ENCODE measurements at places on chromosomes 6 and 20.

- no peak for DNase-seq
Observed at GRCh38 chr6:163036160-163036645, 308.4 kb downstream of the PACRG start.

DNA sequence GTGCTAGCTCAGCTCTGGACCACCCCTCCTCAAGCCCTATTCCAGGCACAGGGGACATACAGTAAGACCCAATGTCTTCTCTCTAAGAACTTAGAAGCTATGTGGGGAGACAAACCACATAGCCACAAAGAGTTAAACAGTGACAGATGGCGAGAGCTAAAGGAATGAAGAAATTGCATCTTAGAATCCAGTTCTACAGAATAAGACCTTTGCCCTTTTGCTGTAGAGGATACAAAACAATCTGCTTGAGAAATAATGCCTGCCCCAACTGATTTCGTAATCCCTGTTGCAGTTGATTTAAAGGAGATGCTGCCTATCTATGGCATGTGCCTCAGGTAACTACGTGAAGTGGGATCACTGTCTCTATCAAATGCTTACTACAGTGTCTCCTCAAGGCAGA, 31.2 kb downstream of the TNFRSF21 start:
- no peak for DNase-seq

GRCh38 chr20:53019464-53019863, 47.3 kb downstream of the TSHZ2 start:
- DNase-seq, result no peak

- DNase-seq, result no peak
Observed at GRCh38 chr6:112478036-112478435, 130.9 kb downstream of the RFPL4B start.

GRCh38 chr6:142075516-142076101, 57.1 kb upstream of the GJE1 start:
- DNase-seq, result no peak

- DNase-seq, result no peak
Observed at GRCh38 chr20:32621891-32622584, 36.9 kb upstream of the NOL4L start.

GRCh38 chr6:155400654-155400965, 55.0 kb downstream of the NOX3 start:
- no peak for DNase-seq

DNA sequence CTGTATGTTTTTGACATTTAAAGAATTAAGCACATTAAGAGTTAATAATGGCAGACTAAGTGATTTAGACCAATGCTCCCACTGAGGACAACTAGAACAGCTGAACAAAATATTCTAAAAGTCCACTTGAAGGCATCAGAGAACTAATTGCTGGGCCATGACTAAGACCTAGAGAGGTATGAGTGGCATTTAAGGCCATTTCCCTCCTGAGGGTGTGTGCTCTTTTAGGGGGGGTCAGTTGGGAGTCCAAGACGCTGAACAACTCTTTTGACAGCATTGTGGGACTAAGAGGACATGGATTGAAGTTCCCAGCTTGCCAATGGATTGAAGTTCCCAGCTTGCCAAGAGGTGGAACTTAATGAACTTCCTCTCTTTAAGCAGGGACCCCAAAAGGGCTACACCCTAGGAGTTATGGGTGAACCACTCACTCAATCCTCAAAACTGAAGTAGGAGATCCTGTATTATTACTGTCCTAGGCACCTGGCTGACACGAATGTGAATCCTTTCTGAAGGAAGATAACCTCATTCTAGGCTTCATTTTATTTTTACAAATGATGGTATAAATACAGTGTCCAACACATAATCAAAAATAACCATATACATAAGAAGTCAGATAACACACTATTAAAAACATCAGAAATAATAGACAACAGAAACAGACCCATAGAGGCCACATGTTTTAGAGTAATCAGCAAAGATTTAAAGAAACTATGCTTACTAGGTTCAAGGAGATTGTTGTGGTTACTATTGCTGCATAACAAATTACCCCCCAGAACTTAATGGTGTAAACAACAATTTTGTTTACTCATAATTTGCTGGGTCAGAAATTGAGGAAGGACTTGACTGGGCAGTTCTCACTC, 175.1 kb downstream of the VEGFA start:
- DNase-seq, result no peak

DNA sequence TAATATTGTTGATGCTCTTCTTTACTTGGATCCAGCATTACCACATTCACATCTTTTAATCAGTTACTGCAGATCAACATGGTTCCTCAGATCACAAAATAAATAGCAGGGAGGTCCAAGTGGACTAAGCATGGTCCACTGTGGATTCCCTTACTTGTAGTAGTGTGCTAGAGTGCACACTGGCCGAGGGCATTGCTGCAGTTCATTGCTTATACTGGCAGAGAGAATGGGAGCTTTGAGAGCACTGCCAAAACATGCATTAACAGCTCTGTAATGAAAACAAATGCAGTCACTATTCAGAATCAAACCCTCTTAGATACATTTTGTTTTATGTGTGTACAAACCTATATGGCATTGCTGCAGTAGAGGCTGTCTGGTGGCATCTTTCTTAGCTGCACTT, 471.5 kb downstream of the CD109 start:
- DNase-seq, result no peak

DNA sequence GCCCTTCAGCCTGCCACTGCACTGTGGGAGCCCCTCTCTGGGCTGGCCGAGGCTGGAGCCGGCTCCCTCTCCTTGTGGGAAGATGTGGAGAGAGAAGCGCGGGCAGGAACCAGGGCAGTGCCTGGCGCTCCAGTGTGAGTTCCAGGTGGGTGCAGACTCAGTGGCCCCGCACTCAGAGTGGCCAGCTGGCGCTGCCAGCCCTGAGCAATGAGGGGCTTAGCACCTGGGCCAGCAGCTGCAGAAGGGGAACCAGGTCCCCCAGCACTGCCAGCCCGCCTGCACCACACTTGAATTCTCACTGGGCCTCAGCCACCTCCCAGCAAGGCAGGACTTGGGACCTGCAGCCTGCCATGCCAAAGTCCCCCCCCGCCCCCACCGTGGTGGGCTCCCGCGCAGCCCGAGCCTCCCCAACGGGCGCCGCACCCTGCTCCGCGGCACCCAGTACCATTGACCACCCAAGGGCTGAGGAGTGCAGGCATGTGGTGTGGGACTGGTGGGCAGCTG, 205.9 kb downstream of the CLVS2 start:
- DNase-seq, result no peak

GRCh38 chr6:104579310-104579863, 280.3 kb downstream of the HACE1 start:
- no peak for DNase-seq

DNA sequence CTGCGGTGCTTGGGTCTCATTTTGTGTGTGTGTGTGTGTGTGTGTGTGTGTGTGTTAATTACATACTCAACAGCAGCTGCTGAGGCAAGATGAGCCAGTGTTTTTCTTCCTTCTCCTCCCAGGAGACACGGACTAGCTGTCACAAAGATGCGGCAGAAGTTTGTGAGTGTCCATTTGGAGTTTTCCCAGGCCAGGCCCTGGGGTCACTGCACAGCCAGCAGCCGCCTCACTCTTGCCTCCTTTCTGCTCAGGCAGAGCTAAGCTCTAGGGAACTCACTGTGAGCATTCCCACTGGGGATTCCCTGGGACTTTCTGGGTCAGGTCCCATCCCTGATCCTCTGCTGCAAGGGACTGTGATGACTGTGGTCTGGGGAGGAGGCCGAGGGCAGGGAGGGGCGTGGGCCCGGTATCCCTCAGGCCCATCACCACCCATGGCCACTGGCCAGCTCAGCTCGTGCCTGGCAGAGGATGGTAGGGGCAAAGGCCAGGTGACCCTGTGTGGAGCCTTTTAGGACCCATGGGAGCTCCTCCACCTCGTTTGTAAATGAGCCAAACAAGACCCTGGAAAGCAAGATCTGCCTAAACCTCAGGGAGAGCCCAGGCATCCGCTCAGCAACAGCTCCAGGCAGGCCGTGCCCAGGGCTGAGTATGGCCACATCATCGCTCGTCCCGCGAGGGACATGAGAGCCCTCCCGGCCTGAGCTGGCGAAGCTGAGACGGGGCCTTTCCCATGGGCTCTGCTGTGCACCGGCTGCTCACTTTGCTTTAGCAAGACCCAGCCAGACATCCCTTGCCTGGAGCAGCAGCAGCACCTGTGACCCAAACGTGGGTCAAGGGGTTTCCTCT, 102.0 kb downstream of the PSMB1 start:
- no peak for DNase-seq

- no peak for DNase-seq
Observed at GRCh38 chr20:44404204-44405181, 49.0 kb downstream of the HNF4A start.

- DNase-seq, result no peak
Observed at GRCh38 chr20:5757949-5758348, 7.7 kb downstream of the SHLD1 start.

- DNase-seq, result no peak
Observed at GRCh38 chr6:64750910-64751309, 956.1 kb downstream of the EYS start.

DNA sequence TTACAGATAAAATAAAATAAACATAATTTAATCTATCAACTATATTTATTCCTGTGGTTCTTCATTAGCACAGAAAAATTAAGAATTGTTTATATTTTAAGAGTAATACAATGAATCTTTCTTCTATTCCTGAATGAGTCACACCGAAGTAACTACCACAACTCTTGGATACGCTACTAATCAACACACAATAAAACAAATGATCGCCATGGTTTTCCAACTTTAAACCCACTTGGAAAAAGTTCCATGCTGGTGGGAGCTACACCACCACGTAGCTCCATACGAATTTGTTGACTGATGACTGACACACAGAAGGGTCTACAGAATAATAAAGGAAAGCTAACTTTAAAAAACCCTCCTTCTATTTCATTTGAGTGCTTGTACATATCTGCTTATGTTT, 135.8 kb upstream of the NEDD9 start:
- DNase-seq, result no peak

DNA sequence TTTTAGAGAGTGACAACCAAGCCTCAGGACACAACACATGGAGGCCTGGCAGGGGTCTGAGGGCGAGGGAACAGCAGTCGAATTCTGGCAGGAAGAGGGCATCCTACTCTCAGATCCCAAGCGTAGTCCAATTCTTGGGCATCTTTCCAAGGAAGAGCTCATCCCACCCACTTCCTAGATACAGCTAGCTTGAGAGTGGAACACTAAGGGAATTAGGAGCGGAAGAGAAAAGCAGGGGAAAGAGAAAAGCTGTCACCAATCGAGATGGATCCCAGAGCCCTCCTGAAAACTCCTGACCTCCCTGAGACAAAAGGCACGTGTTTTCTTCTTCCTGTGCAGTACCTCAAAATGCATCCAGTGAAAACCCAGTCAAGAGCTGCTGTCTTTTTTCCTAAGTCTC, 67.1 kb downstream of the GFOD1 start:
- DNase-seq, result no peak

DNA sequence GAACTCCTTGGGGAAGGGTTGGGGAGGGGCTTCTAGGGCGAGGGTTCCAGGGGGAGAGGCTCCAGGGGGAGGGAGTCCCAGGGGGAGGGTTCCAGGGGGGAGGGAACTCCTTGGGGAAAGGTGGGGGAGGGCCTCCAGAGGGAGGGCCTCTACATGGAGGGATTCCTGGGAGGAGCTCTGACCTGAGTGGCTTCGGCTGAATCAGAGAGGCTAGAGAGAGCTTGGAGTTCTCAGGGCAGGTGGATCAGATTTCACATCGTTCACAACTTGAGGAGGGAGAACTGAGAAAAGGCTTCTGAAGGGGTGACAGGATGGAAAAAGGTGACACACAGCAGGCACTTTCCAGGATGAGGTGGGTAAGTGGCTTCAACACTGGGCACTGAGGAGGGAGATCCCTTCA, 49.1 kb downstream of the DAAM2 start:
- no peak for DNase-seq

GRCh38 chr6:17202526-17202925, 78.6 kb upstream of the RBM24 start:
- no peak for DNase-seq

- DNase-seq, result peak; percentile 22
Observed at GRCh38 chr6:99745651-99746050, 139.0 kb downstream of the PRDM13 start.

GRCh38 chr6:55886185-55886836, 10.9 kb upstream of the BMP5 start:
- DNase-seq, result no peak

- no peak for DNase-seq
Observed at GRCh38 chr20:54174457-54175175, 830 bp upstream of the CYP24A1 start.

- no peak for DNase-seq
Observed at GRCh38 chr6:161901740-161902426, 628.0 kb upstream of the AGPAT4 start.

GRCh38 chr20:62420846-62421715, 6.3 kb downstream of the RBBP8NL start:
- no peak for DNase-seq

- peak; percentile 57 for DNase-seq
Observed at GRCh38 chr6:144349690-144350527, 64.8 kb downstream of the UTRN start.

DNA sequence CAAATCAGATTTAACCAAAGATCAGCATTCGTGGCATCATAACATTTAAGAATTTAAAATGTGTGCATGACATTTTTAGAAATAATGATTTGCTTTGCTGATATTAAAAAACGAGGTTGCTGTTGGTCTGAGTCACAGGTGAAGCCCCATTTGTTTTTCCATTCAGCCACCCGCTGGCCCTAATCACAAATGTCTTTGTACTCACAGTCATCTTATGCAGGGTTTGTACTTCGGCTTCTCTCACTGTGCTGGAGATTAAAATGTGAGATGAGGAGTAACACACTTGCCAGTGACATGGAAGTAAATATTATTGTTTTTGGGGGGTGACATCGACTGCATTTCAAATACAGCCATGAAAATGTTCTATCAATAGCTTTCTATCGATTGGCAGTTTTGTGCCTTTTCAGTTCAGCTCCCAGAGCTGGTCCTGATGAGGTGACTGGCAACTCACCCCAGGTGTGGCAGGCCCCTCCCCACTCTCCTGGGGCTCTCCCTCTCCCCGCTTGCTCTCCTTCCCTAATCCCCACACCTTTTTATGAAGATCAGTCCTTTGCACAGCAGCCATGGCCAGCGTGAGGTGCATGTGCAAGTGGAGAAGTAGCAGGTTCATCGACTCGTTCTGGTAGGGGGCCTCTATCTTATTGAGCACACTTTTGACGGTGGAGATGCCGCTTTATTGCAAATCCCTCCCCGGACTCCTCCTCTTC, 58.8 kb upstream of the FUCA2 start:
- no peak for DNase-seq

DNA sequence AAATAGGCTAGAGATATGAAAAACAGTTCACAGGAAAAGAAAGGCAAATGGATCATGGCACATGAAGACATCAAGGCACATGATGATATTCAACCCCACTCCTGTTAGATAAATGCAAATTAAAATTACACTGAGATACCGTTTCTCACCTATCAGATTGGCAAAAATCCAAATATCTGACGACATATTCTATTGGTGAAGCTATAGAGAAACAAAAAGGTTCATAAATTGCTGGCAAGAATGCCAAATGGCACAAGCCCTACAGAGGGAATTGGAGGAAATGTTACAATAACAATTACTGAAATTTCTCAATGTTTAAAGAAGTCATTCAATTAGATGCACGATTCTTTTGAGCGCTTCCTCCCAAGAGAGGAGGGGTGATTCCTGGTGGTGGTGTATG, 45.3 kb upstream of the DSN1 start:
- no peak for DNase-seq

- peak; percentile 74 for DNase-seq
Observed at GRCh38 chr20:21719592-21720214, 14.2 kb downstream of the PAX1 start.

- peak; percentile 15 for DNase-seq
Observed at GRCh38 chr6:99514089-99514488, 1.1 kb downstream of the USP45 start.
